ENCODE measurements at places on chromosomes 4 and X.

DNA sequence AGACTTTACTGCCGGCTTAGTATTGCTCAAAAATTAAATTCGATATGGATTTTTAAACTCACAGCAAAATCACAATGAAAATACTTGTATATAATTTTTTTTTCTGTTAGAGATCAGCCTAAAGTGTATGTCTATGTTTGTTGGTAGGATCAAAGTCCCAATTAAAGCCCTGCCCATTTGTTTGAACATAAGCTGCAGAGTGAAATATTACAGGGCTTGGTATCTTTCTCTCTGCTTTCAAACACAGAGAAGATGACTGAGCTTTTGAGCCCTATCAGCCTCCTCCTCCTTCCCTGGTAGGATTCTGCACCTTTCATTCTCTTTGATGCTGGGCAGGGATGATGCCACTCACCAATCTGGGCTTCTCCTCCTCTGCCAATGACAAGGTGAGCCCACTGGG, 345.4 kb downstream of the PPP1R2C start:
- DNase-seq: no peak

- no peak for DNase-seq
These were observed 126.6 kb downstream of the SLC39A8 start for GRCh38 chr4:102218656-102219055.

- DNase-seq: no peak
These were observed 157.1 kb downstream of the CPXCR1 start for GRCh38 chrX:88903989-88904718.

DNA sequence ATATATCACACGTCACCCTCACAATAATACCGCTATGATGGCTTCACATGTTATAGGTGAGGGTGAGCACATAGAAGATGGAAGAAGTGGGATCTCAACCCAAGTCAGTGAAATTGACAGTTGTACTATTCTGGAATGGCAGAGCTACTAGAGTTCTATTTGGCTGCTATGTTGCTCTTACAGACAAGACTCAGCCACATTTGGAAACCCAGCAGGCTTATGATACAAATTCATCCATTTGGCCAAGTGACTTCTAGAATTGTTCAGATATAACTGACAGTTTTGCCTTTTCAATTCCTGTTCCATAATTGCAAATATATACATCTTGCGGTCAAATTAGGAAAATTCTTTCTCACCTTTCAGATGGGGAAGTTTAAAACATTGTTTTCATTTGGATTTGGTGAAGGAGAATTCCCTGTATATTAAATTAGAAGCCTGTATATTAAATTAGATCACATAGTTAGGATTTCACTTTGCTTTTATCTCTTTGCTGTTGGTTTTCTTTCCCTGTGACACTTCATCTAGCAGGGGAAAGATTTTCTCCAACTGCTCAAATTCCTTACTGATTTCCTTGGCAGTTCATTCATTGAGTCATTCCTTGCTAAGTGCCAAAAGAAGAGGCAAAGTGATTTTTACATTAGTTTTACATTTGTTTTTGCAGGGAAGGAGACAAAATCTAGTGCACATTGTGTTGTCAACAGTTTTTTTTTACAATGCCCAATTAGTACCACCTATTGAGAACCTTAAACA, 120.6 kb upstream of the TBC1D9 start:
- DNase-seq: no peak

DNA sequence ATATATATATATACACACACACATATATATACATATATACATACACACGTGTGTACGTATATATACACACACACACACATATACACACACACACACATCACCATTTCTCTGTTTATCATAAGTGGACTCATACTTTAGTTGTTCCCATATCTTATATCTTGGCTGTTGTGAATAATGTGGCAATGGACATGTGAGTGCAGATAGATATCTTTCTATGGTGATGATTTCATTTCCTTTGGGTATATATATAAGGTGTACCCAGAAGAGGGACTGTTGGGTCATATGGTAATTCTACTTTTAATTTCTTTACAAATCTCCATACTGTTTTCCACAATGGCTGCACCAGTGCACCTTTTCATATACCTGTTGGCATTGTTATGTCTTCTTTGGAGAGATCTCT, 105.9 kb downstream of the LARP1B start:
- no peak for DNase-seq

GRCh38 chr4:75752637-75753036, 28.3 kb downstream of the USO1 start:
- DNase-seq: no peak

DNA sequence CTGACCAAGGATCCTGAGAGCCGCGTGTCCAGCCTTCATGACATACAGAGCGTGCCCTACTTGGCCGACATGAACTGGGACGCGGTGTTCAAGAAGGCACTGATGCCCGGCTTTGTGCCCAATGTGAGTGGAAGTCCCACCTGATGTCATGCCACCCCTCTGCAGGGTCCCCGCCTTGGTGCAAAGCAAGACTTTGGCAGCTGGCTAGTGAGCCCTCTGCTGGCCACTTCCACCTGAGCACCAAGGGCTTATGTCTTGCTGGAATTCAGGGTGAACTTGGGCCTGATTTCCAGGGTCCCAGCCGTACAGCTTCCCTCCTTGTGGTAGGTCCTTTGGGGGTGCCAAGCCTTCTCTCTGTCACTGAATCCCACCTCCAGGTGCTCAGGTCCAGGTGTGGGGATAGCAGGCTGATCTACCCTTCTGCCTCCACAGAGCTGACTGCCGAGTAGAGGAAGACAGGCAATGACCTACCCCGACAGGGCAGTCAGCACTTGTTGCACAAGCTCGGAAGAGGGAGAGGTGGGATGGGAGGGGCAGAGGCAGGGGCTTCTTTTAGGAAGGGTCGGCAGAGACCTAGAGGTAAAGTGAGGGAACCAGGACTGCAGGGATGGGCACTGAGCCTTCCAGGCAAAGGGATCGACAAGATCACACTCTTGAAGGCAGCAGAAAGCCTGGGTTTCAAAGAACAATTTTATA, 248.1 kb downstream of the EVC2 start:
- DNase-seq: no peak

DNA sequence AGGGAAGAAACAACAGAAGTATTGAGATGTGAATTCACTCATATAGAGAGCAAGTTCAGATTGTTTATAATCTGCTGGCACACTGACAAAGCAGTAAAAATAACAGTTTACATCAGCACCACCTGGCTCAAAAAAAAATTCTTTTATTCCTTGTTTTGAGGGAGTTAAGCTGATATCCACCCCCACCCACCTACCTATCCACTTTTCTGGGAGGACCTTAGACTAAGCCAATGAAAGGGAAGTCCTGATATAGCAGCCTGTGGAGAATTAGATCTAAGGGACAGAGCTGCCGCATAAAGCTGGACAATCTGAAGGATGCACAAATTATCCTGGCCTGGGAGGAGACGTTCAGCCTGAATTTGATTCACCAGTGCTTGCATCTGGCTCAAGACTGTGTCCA, 264.5 kb downstream of the RCHY1 start:
- DNase-seq: no peak
